ENCODE measurements at places on chromosomes 4 and X.

DNA sequence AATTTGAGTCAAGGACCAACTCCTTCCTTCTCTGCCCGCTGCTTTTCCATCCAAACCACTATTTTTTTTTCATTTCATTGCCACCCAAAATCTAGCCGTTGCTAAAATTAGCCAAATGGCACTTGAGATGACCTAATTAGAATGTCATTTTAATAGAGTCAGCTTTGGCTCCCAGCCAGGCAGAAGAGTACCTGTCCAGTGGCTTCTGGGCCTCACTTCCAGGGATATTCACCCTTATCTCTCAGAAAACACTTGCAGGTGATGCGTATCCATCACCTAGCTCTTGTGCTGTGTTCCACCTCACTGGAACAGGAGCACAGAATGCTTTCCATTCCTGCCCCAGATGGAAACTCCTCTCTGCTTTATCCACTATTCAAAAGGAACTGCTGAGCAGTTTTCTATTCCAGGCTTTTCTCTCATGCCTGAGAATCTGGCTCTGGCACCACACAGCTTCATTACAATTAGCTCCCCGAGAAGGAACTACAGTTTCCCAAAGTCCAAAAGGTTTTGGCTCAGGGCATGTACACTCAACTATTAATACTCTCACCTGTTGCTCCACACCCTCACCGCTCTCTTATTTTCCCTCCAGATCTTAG lies 18.5 kb downstream of the MAGEA9B start:
- DNase-seq = no peak

DNA sequence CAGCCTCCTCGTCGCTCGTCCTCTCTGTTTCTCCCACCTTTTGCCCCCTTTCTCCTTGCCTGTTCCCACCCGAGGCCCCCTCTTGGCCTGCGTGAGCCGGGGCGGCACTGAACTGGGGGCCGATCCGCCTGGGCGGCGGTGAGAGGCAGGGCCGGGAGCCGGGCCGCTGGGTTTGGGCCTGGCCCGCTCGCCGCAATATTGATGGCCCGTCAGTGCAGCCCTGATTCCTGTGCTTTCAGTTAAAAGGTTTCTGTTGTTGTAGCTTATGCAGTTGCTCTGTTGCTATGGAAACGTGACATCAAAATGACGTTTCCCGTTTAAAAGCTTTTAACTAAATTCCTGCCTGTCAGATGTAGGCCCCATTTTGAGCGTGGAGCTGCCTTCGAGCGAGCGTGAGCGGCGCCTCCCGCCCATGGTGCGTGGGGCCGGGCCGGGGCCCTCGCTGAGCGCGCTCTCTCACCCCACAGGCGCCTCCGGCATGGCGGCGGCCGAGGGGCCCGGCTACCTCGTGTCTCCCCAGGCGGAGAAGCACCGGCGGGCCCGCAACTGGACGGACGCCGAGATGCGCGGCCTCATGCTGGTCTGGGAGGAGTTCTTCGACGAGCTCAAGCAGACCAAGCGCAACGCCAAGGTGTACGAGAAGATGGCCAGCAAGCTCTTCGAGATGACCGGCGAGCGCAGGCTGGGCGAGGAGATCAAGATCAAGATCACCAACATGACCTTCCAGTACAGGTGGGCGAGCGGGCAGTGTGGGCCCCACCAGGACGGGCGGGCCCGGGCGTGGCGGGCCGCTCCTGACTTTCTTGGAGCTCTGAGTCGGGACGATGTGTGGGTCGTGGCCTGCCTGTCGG lies at the start of gene MSANTD1:
Gene MSANTD1, plus strand, starts transcription at position 349 of the 851 bp plus-strand sequence. Its CDS starts 64 bp downstream, at position 413.
- no peak for DNase-seq

DNA sequence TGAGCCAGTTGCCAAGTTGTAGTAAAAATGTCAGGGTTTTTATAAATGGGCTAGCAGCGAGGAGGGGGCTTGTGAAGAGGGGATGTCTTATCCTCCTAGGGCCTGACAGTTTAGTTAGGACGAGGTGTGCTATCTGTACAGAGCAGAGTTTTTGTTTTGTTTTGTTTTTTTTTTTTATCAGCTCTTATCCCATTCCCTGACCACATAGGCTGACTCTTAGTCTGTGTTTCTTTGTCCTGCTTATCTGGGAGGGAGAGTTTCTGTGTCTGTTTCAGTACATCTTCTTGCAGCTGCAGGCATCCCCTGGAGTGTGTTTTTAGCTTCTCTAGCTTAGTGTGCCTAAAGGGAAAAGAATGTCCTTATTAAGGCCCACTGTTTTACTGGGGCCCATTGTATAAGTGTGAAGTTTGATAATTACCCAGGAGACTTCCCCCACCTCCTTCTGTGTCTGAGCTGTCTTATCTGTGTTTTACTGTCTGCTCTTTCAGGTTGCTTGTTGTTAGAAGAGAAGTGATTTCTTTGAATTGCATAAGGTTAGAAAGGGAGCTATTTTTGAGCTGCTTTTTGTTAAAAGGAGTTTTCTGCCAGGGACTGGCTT lies 32.0 kb downstream of the PAGE2 start:
- DNase-seq = no peak

DNA sequence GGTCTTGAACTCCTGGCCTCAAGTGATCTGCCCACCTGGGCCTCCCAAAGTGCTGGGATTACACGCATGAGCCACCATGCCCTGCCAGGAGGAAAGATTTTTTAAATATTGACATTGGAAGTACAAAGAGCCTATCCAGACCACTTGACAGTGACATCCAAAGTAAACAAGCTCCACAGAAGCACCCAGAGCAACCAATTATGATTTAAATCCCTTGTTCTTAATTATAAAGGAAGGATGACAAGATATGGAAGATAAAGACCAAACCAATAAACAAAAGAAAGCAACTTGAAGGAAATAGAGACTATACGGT lies 27.7 kb upstream of the RPL34 start:
- DNase-seq = no peak

Data from hippocampal formation (tissue), 2 donors.